RWPE1 (cell line): ENCODE measurements at places on chromosomes 1 and 21.

DNA sequence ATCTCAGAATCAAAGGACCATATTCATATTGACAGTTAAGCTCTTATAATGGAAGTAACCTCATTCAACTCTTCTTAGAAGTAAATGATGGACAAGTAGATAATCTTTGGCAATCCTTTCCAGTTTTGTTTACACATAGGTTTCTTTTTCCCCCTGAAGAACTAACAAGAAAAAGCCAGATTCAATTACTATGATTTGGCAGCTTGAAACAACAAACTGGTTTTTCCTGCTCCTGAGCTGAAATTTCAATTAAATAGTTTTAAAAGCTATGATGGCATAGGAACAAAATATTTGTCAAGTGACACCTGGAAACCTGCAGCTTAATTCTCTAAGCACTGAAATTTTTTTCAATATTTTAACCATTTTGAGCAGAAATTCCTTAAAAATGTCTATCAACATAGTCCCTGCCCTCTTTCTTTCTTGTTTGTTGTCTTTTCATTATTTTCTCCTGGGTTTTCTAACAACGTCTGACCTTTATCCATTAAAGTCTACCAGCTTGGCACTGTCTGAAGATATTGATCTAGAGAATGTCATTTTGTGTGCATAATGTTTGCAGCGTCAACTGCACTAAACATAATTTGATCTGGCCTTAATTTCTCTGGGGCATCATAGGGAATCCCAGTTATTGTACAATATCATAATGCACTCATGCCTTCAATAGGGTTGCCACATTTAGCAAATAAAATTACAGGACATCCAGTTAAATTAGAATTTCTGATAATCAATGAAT lies 4.0 kb upstream of the SLC35A3 start:
- peak; percentile 7 for DNase-seq

DNA sequence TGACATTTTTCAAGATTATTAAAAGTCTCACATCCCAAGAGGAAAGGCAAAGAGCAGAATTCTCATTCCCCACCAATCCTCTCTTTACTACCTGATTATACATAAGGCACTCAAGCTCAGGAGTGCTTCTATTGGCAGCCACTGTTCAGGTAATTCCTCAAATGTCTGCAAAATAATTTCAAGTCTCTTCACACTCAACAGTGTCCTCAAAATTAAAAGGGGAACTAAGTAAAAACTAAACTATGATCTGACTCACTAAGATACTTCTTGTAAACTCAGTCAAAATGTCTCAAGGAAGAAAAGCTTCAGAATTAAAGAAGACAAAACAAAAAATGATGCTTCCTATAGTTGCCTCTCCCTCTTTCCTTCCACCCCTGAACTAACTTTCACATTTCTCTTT lies 135.6 kb downstream of the GPATCH2 start:
- no peak for DNase-seq

DNA sequence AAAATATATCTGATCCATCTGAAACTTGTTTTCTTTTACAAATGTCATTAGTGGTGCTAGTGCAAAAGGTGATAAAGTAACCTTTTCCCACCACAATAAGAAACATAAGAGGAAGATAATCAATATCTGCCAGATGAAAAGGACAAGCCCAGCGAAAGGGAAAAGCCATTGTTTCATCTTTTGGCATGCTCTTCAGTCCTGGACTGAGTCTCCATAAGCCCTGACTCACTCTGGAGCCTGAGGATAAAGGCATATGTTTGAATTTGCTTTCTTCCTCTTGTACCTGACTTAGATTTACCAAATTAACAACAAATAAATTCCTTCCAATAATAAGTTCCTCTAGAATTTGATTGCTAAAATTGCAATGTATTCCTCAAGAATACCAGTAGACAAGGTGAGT lies 13.6 kb downstream of the DNAJC11 start:
- DNase-seq: no peak

DNA sequence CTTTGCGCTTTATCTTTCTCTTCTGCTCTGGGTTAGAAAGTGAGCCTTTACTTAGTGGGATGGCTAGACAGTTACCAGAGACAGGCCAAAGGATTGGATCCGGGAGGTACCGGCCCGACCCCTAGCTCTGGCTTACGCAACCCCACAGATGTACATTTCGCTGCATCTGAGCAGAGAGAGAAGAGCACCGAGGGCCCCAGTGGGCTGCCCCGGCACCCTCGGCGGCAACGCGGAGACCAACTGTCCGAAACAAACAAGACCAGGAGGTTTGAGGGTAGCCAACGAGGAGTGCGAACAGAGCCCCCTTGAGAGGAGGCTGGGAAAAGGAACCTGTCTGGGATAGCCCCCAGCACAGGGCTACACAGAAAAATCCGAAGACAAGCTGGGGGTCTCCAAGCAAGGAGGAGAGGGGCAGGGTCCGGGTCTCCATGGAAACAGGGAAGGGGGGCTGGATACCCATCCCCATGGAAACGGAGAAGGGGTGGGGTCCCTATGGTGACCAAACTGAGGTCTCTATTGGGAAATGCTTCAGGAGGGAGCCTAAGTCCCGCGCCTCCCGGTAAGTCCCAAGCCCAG lies 373 bp downstream of the MTF1 start:
- DNase-seq: peak; percentile 47

- DNase-seq: no peak
Observed at GRCh38 chr1:200908191-200908868, 13.6 kb downstream of the INAVA start.

DNA sequence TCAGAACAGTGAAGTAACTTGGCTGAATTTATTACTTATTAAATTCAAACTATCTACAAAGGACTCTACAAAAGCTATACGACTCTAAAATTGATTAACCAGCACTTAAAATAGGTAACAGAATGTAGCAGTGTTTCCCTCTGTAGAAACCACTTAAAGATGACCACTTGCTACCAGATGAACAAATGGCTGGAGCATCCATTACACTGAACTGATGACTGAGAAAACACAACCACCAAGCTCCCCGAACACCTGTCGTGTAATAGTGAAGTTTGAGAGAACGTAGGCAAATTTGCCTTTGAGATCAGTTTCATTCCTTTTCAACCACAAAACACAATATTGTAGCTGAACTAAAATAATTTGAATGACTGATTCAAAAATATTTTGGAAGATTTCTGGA lies 226.7 kb downstream of the KCNT2 start:
- no peak for DNase-seq

- no peak for DNase-seq
Observed at GRCh38 chr1:102842606-102843005, 265.7 kb downstream of the COL11A1 start.

DNA sequence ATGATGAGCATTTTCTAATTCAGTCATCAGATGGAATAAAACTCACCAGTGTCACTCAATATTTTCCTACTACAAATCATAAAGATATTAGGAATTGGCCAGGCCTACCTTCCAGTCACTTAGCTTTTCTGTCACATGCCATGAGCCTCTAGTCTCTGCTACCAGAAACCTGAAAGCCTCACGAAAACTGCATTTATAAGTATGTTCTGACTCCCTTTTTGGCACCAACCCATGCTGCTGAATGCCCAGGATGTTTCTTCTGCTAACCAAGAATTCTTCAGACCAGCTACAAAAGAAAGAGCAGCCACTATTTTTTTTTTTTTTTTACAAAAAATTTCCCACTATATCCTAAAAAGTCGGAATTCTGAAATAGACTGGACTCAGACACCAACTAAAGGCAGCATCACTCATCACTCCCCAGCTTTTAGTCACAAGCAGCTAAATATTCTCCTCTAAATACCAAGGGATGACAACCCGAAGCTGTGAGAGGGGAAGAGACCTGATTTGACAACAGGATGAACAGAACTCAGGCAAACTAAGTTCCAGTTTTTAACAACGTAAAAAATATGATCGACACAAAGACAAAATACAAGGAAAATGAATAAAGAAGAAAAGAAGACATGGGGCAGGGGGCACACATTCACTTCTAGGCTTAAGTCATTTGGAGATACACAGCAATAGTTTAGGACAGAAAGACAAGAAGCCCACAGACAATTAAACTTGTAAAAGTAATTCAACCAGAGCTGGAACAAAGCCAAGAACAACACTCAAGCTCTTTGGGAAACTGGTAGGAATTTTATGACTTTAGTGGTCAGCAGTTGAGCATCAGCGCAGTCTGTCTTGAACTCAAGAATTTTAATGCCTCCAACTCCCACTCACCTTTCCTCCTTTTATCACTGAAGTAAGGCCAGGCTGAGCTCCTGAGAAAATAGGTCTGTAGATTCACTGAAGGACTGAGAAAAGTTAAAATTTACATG lies 1.7 kb downstream of the DCAF8 start:
- peak; percentile 25 for DNase-seq
